NCI-H1092 (cell line): ENCODE measurements at places on chromosomes 6 and 20.

GRCh38 chr20:5195655-5196054 is 68.8 kb downstream of the CDS2 start:
- no peak for DNase-seq

DNA sequence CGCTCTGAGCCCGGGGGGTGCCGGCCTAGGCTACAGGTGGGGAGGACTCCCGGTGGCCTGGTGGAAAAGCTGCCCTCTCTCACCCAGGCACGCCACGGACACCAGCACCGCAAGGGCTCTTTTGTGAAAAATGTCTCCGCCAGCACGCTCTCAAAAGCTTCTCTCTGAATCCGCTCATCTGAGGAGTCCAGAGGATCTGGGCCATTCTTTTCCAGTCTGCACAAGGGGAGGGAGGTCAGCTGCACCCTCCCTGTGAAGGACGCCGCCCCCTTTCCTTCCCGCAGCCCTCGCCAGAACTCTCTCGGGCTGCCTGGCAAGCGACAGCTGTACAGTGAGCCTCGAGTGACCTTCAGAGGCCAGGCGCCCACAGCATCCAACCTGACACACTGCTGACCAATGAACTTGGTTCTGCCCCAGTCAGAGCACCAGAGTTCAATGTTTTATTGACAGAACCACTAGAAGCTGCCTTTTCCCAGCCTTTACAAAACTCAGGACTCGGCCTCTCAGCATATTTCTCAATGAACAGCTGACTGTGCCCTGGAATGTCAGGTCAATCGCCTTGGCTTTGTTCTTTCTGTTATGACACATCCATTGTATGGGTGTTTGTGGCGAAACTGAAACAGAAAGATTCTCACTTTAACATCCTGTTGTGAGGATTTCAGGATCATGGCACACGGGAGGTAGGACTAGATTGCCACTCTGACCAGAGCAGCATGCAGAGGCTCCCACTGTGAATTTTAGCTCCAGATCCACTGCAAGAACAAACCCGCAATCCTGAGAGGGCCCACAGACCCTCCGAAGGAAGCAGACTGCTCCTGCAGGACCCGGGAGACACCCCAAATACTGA is 26.7 kb downstream of the SERPINB9 start:
- no peak for DNase-seq

- DNase-seq: no peak
These were observed 31.6 kb upstream of the APMAP start for GRCh38 chr20:25024171-25024570.

DNA sequence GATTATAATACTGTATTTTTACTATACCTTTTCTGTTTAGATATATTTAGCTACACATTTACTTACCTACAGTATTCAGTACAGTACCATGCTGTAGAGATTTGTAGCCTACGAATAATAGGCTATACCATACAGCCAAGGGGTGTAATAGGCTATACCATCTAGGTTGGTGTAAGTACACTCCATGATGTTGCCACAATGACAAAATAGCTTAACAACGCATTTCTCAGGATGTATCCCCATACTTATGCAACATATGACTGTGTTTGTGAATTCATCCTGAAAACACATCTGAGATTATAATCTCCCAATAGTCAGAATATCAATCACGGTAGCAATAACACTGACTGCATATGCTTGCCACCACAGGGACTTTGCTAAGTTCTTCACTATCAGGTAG is 20.7 kb downstream of the B4GALT5 start:
- no peak for DNase-seq

DNA sequence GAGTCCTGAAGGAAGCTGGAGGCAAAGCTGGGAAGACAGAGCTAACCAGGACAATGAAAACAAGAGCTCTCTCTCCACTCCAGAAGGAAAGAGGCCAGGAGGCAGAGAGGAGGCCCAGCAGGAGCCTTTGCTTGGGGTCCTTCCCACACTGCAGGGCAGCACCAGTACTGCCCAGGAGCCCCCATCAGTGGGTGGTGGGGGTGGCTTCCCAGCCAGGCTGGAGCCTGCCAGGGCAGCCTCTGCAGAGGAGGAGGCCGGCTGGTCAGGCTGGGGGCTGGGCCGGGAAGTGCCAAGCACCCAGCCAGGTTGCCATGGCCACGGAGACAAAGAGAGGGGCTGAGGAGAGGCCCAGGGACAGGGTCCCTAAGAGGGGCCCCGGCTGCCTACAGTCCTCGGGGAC is 33.4 kb downstream of the PREX1 start:
- DNase-seq: no peak

GRCh38 chr6:14638435-14638905 is 520.9 kb downstream of the CD83 start:
- no peak for DNase-seq

GRCh38 chr6:138429761-138430160 is 25.7 kb downstream of the HEBP2 start:
- no peak for DNase-seq

- DNase-seq: no peak
These were observed 181.9 kb downstream of the ERMARD start for GRCh38 chr6:169933251-169933821.

GRCh38 chr6:132000296-132000695 is 49.1 kb upstream of the CCN2 start:
- DNase-seq: no peak

DNA sequence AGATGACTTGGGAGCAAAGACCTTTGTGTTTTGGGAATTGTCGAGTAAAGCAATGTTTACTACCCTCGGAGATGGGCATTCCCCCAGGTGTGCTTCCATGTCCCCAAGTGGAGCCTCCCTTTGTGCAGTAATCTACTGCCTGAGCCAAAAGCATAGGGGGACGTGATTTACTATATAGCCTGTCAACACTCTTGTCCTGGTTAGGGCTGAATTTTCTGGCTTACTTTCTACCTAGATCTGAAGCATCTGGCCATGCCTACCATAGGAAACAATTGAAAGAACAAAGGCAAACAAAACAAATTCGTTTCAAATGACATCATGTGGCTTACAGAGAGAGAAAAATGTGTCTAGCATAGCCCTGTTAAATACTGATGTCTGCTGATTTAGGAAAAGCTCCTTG is 350.6 kb downstream of the SAMD5 start:
- DNase-seq: no peak

- DNase-seq: no peak
These were observed 709.3 kb downstream of the EPHA7 start for GRCh38 chr6:92710048-92710447.

GRCh38 chr20:51163996-51164600 is 141.2 kb upstream of the KCNG1 start:
- DNase-seq: no peak

DNA sequence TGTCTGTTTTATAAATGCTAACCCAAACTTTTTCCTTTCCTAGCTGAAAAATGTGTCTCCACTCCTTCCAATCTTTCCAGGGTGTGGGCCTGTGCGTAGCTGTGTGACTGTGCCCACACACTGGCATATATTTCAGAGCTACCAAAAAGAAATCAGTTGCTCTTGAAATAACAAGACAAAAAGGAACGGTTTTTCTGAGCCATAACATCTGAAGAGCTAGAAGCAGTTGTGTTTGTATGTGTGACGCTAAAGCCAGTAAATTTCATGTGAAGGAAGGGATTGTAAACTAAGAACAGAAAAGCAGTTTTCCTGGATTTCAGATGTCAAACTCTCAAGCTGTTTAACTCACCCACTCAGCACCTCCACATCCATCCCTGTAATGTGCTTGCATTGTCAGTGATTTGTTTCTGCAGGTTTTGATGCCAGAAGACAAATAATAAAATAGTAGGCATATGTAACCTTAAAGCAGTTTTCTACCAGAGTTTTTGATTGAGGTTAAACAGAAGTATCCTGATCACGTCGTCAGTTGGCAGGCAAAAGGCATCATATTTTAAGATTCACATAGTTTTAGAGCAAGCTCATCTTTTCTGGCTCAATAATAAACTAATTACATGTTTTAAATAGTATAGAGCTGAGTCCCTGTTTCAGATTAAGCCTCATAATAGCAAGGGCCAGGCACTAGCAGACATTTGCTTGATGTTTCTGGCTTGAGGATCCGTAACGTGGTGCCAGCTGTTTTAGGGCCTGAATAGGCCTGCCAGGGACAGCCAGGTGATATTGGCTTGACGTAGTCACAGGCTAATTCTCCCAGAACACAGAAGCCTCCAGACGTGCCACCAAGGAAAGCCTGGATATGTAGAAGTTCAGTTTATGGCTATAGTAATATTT is 90.9 kb downstream of the FOXO3 start:
- DNase-seq: no peak

GRCh38 chr6:26452631-26453235 is 5.0 kb upstream of the BTN2A1 start:
- no peak for DNase-seq

DNA sequence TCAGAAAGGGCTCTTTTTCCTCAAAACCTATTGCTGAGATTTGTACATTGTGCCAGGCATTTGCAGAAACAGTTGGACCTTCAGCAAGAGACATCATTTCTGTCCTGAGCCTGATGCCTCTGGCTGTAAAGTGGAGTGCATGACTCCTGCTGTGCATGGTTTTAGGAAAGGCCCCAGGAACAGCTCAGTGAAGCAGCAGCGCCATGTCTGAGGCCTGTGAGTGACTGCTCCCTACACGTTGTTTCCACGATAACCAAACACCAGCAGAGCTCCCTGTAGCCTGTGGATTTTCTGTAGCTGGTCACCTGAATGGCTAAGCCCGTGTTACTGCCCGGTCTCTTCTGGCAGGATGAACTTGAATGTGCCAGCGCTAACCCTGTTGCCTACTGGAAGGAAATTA is 232.5 kb downstream of the TFAP2C start:
- DNase-seq: no peak

- no peak for DNase-seq
These were observed 98.3 kb downstream of the TMEM242 start for GRCh38 chr6:157224951-157225574.

- no peak for DNase-seq
These were observed 592.7 kb upstream of the POU3F2 start for GRCh38 chr6:98241630-98242029.

DNA sequence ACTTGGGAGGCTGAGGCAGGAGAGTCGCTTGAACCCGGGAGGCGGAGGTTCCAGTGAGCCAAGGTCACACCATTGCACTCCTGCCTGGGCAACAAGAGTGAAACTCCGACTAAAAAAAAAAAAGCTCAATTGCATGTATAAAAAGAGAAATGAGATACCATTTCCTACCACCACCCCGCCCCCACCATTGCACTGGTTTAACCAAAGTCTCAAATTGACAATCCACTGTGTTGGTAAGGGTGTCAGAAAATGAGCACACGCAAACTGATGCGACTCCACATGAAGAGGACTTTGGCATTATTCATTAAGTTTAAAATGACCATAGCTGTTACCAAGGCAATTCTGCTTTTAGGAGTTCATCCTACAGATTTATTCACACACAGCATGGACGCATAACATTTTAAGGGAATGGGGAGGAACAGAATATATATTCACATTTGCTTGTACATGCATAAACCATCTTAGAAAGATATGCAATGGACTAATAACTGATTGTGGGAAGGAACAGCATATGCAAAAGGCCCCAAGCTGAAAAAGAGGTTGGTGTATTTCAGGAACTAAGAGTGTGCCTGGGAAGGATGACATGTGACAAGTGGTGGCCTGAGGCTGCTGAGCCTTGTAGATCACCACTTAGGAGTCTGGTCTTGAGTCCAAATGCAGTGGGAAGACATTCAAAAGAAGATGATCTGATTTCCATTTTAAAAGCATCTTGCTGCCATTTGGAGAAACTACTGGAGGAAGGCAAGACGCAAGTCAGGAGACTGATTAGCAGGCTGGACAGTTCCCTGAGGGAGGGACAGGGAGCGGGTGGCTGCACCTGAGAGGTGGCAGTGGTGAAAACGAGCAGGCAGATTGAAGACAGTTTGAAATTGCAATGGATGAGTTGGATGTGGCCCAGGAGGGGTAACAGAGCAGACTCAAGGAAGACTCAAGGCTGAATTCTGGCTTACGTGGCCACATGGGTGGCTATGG is 37.2 kb upstream of the PTPN1 start:
- DNase-seq: no peak

DNA sequence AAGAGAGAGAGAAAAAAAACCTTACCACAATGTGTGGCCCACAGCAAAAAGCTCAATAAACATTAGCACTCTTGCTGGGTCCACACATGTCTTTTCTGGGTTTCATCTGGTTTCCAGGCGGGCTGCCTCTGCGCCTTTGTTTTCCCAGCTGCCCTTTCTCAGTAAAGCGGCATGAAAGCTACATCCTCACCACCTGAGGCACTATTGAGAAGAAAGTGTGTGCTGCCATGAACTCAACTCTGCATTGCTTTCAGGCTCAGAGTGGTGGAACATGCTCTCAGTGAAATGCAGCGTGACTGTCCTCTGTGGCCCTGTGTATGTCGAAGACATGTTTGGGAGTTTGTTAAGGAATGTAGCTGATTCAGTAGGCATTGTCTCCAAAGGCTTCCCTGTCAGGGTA is 102.3 kb downstream of the LYRM2 start:
- no peak for DNase-seq

DNA sequence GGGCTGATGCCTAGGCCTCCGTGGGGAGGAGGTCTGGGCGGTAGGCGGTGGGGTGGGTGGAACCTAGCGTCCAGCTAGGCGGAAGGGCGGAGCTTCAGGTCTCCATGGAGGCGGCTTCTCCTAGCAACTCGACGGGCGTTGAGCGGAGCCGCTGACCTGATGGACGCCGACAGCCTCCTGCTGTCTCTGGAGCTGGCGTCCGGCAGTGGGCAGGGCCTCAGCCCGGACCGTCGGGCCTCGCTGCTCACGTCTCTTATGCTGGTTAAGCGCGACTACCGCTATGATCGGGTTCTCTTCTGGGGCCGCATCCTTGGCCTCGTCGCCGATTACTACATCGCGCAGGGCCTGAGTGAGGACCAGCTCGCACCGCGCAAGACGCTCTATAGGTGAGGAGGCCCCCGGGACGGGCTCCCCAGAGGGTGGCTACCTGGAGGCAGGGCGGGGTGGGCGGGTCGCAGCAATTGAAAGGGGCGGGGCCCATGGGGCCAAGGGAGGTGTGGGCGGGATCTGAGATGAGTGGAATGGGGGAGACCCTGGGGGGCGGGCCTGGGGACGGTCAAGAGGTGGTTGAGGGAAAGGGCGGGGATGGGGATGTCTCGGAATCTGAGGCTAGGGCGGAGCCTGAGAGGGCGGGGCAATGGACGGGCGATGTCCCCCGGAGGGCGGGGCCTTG is at the start of gene RSPH9:
TSS of gene RSPH9 (plus strand) at position 97 of the 673 bp plus-strand sequence. CDS start at position 160, 63 bp downstream.
- no peak for DNase-seq

GRCh38 chr6:114315831-114316595 is 26.8 kb downstream of the HS3ST5 start:
- no peak for DNase-seq

- no peak for DNase-seq
These were observed 66.1 kb downstream of the FAM120B start for GRCh38 chr6:170372380-170373325.

DNA sequence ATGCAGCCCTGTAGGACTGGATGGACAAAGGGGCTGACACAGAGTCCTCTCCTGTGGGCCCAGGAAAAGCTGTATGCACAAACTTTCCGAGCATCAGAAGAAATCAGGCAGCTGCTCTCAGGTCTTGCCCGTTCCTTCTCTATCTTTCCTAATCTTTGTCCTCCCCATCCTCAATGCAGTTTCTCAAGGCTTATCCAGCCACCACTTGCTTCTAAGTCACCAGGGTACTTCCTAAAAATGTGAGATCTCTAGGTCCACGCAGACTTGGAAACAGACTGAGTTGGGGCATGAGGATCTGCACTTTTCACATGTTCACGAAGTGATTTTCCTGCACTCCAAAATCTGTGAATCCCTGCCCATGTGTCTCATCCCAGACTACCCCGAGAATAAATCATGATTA is 394.5 kb upstream of the SLC35B3 start:
- DNase-seq: no peak

GRCh38 chr6:40794586-40794985 is 207.4 kb upstream of the LRFN2 start:
- no peak for DNase-seq

GRCh38 chr6:131894493-131895424 is 56.4 kb downstream of the CCN2 start:
- no peak for DNase-seq

GRCh38 chr6:24060982-24061754 is 64.8 kb upstream of the NRSN1 start:
- DNase-seq: no peak
